ENCODE measurements at places on chromosomes 2 and 18.

DNA sequence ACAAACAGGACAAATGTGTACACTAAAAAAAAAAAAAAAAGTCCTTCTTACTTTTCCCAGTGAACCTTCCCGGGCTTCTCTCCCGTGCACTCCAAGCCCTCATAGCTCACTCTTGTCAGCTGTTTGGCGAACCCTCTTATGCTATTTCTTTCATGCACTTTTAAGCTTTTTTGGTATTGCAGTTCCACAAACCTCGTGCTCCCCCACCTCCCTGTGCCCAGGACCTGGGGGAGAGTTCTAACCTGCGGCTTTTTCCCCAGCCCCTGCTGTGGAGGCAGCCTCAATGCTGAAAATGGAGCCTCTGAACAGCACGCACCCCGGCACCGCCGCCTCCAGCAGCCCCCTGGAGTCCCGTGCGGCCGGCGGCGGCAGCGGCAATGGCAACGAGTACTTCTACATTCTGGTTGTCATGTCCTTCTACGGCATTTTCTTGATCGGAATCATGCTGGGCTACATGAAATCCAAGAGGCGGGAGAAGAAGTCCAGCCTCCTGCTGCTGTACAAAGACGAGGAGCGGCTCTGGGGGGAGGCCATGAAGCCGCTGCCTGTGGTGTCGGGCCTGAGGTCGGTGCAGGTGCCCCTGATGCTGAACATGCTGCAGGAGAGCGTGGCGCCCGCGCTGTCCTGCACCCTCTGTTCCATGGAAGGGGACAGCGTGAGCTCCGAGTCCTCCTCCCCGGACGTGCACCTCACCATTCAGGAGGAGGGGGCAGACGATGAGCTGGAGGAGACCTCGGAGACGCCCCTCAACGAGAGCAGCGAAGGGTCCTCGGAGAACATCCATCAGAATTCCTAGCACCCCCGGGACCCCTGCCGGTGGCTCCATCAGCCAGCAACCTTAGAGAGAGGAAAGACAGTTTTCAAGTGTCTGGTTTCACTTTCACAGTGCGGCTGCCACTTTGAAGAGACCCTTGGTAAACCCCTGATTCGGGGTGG, 826 bp downstream of the KCNE4 start:
- no peak for DNase-seq

DNA sequence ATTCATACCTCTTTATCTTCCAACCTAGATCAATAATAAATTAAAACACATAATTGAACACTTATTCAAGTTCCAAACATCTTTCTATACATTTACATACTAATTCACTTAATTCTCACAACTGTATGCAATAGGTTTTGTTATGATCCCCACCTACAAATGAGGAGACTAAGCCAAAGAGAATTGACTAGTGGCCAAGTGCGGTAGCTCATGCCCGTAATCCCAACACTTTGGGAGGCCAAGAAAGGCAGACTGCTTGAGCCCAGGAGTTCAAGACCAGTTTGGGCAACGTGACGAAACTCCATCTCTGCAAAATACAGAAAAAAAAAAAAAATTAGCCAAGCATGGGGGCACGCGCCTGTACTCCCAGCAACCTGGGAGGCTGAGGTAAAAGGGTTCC, 36.8 kb downstream of the KCNG3 start:
- no peak for DNase-seq

DNA sequence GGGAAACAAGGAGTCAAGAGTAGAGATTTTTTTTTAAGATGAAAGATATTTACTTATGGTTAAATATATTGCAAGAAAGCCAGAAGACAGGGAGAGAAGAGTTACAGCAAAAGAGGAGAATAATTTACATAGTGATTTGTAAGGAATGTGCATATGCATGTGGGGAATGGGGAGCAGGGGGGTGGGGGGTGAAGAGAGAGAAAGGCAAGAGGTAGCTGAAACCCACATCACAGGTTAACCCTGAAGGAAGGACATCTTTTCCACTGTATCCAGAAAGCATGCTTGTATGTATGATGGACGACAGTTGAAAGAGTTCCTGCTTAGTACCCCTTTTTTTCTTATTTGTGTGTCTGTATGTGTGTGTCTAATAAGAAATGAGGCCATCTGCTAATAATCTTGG, 371.9 kb downstream of the RAD51AP2 start:
- no peak for DNase-seq

GRCh38 chr2:231228974-231229529, 30.6 kb downstream of the ARMC9 start:
- DNase-seq = no peak

DNA sequence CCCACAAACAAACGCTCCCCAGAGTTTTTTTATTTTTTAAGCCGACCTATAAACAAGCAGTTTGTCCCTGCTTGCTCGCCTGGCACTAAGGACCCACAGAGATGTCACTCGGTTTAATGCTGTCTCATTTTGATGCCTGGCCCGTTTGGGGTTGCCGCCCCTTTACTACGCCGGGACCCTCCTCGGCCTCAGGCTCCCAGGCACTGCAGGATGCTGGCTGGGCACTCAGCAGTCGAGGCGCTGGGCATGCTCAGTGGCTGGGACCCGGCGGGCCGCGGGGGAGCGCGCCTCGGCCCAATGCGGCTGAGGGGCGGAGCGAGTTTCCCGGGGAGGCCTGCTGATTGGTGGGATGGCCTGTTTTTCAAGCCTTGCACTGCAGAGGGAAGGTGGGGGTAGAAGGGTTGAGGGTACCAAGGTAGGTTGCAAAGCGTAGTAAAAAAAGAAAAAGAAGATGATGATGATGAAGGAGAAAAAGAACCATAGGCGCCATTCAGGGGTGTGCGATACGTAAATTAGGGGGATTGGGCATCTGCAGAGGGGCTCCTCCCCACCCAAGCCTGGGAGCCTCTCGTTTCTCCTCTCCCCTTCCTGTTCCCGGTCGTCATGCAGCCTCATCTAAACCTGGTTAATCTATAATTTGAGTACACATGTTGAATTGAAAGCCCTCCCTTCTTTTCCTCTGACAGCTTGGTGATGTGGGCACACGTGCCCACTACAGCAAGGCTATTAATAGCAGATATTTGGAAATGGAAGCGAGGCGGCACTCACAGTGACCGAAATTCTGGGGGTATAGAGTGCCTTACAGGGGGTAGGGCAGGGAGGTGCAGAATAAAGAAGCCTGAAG, 1.5 kb upstream of the IRS1 start:
- peak; percentile 82 for DNase-seq

DNA sequence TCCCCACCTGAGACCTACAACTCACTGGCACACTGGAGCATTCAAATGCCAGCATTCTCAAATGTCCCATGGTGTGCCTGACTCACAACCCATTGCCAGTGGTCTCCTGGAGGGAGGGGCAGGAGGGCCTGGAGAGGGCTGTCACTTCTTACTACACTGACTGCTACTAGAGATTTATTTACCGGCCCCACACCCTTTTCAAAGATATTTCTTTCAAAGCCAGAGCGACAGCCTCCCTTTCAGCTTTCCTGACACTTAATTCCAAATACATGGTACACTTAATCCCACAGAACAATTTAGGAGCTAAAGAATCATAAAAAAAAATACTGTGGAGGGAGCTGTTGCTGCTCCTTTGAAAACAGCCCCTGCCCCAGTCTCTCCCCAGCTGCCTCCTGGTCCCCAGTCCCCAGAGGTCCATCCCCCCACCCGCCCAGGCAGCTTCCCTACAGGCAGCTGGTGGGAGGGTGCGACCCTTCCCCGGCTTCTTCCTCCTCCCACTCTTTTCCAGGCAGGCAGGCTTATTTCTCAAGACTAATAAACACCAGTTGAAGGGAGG, 129.1 kb upstream of the SMAD2 start:
- no peak for DNase-seq

DNA sequence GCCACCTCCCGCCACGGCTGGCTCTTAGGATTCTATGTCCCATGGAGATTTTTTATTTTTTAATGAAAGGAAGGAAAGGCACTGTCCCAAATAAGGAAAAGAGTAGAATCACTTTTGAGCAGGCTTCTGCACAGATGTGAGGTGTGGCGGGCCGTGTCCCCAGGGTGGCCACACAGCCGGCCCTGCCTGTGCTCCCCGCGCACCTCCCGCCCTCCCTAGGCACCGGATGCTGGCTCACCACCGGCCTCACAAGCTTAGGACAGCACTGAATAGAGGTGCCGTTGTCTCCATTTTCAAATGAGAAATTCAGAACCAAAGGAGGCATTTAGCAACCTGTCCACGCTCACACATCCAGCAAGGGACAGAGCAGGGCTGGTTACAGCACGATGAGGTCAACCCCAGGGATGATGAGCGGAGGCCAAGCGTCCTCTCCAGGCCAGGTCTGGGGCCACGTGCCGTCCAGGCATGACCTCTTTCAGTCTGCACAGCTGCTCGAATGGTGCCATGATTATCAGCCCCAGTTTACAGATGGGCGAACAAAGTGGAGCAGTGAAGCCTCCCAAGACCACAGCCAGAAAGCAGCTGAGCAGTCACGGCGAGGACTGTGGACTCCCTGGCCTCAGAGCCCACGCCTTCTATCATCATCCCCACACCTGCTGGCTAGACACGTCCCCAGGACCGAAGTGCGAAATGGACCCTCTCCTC, 20.7 kb upstream of the TEX51 start:
- DNase-seq = no peak

GRCh38 chr2:126370201-126370600, 285.8 kb upstream of the GYPC start:
- DNase-seq = no peak

DNA sequence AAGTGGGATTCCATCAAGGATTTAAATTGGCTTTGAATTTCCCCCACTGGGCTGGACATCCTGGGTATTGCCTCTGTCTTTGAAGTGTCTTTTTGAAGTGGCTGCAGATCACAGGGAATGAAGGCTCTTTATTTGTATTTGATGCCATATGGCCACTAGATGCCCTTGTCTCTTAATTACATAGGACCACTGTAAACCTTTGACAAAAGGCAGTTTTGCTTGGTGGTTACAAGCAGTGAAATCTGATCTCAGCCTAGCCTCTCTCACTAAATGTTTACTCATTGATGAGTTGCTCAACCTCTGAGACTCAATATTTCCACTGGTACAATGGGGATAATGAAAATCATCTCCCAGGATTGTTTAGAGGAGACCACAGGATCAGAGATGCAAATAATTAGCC, 102.2 kb downstream of the INSIG2 start:
- DNase-seq = no peak

DNA sequence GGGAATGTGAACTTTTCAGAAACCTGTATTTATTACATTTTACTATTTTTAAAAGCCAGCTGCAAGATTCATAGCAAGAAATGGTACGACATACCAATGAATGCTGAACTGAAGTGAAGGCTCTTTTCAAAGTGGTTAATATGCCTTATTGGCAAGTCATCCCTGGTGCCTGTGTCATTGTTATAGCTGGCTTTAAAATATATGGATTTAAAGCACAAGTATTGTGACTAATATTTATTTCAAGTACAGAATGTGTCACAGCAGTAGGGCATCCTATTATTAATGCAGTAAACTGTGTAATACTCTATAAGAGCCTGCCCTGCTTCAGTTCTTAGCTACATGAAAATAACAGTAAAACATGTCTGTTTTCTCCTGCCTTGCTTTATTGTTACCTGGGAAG, 10.8 kb downstream of the TSHZ1 start:
- DNase-seq = no peak

- DNase-seq = no peak
Observed at GRCh38 chr18:49167084-49167483, 216.3 kb upstream of the SMAD7 start.

- peak; percentile 21 for DNase-seq
Observed at GRCh38 chr2:240435457-240435947, at the start of gene GPC1. TSS of gene GPC1 (plus strand) at chr2:240435663. CDS start at chr2:240435919, 256 bp downstream.

DNA sequence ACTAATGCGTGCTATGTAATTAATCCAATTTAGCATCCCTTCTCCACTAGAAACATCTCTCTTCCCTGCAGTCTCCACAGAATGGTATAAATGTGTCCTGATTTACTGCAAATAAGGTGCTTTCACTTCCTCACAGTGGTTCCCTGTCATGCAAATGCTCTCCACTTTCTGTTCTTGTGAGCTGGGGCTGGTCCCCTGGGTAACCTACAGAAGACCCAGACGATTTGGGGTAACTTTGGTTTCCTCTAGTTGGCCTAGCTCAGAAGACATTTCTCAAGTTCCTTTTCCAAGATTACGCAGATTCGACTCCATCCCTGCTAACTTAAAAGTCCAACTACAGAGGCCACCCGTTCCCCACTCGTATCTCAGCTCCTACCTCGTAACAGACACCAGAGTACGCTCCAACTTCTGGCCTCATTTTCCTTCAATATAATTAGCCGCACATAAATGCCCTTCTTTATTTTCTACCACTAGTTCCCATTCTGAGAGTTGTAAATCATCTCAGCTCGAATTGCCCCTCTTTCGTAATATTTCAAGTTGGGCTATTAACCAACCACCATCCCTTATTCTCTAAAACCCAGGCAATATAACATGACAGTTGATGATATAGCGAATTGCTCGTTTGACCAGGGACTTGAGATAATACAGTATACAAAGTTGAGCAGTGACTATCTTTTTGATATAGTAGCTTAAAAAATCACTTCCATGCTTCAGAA, 28.8 kb upstream of the NEDD4L start:
- no peak for DNase-seq

DNA sequence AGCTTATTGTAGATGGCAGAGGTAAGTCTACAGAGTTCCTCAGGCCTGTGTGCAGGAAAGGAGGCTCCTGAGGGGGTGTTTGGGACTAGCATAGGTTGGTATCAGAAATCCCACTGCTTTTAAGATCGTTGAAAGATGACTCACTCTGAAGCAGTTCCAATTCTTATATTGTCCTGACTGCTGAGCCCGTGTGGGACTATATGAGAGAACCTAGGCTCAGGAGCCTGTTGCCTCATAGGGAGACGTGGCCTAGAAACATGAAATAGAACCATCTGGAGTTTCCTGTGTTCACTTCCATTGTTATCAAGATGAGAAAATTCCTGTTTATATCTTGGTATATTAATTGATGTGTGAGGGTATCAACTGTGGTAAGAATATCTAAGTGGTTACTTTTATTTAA, 5.7 kb downstream of the CCT7 start:
- DNase-seq = no peak

All from naive thymus-derived CD4-positive, alpha-beta T cell (primary cell).